Motor neuron (in vitro differentiated cells): ENCODE measurements at places on chromosomes 13 and 19. TPM values are rescaled to one million over a fixed set of nuclear protein-coding genes. Genes with fewer than 3 reads are reported as not detected.

Gene CACNG7
- total RNA-seq = 9.7 and 10.0 TPM in 2 replicates

Gene KLK14
- not detected in 2 replicates for total RNA-seq

Gene PCDH9
- 35.4 and 50.3 TPM in 2 replicates for total RNA-seq

Gene SIGLEC5
- total RNA-seq = not detected in 2 replicates

Gene EID2
- total RNA-seq = 16.1 and 17.2 TPM in 2 replicates

Gene ODAD3
- total RNA-seq = 5.1 and 5.4 TPM in 2 replicates

Gene ZNF534
- 0.05 and 0.25 TPM in 2 replicates for total RNA-seq

Gene ZNF382
- total RNA-seq = 1.2 and 1.6 TPM in 2 replicates

Gene PVR
- total RNA-seq = 9.7 and 10.3 TPM in 2 replicates

Gene BABAM1
- 82.9 and 86.2 TPM in 2 replicates for total RNA-seq

Gene PRSS57
- not detected in 2 replicates for total RNA-seq

Gene LRRC63
- total RNA-seq = 0.52 and 0.73 TPM in 2 replicates
